EH (cell line): ENCODE measurements at places on chromosomes 7 and 10.
A peak's percentile ranks its signal among the peaks of the same experiment; 100 is the strongest.

- DNase-seq: no peak
Measured at GRCh38 chr10:117652228-117653169, 110.0 kb downstream of the EMX2 start.

- DNase-seq: no peak
Measured at GRCh38 chr7:116970238-116970910, 17.1 kb downstream of the ST7 start.

DNA sequence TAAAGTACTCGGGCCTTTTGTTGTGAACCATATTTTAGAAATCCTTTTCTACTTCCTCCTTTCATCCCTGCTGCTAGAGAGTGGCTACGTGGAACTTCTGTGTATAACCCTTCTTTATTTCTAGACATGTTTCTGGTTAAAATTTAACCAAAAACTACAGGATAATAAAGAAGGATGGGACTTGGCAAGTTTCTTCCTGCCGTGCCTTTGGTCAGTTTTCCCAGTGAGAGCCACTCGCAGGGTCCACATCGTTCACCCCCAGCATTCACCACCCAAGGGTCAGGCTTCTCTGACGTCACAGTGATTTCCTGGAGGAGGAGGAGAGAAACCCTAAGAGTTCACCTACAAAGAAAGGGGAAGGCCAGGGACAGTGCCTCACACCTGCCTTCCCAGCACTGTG is 45.4 kb downstream of the NKX6-2 start:
- DNase-seq: no peak

DNA sequence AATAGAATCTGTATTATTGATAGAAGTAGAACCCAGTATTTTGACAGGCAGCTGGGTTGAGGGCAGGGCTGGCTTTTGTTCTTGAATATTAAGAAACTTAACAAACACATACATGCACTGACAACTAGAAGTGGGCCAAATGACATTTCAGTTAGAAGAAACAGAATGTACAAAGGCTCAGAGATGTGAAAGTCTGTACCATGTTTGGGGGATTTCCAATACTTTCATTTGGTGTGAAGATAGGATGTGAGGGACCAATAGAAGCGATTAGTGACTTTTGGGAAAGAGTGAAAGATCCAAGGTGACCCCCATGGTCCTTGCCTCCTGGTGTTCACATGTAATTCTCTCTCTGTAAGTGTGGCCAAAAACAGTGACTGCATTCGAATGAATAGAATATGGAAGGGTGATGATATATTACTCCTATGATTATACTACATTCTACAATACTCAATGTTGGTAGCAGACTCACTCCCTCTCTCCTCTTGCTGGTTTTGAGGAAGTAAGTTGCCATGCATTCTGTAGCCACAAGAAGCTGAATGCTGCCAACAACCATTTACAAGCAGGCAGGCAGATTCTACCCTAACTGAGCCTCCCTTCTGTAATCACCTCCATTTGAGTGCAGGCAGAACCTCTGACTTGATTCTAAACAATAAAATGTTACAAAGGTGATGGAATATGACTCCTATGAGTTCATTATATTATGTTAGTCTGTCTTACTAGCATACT is 151.4 kb downstream of the TMEM168 start:
- no peak for DNase-seq

DNA sequence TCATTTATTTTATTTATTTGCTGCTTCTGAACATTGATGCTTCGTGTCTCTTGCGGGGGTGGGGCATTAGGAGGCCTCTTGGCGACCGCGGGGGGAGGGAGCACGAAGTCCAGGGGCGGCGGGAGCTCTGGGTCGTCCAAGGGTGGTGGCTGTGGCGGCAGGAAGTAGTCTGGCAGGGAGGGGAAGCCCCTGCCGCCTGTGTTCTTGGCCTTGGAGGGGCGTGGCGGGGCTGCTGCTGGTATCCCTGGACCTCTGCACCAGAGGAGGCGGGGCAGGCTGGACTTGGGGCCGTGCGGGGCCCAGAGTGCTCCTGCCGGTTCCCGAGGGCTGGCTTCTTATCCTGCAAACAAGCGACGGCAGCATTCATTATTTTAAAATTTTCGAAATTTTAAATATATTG is 70.5 kb upstream of the ABI1 start:
- no peak for DNase-seq

DNA sequence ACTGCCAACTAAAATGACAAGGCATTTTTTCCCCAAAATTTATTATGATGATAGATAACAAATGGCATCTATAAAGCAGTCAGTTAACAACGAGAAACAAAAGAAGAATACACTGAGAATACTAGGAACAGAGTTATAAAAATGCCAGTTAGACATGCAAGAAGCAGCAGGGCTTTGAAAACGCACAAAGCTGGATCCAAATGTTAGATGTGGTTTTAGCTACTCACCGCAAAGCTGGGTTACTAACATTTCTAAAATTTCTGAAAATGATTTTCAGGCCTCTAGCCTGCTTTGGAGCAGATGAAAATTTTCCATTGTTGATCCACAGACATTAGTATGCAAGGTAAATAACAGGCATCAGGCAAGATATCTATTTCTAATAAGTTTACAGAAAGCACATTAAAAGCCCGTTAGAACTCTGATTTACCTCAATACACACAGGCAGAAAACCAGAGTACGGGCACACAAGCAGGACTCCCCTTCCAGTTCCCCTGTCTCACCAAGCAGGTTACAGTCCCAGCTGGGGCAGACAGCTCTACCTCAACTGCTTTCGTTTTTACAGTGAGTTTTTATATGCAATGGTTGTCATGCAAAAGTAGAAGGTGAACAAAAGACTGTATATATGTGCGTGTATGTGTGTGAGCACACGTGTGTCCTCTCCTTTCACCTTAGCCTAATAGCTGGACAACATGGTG is 37.9 kb downstream of the GLI3 start:
- DNase-seq: peak; percentile 77

DNA sequence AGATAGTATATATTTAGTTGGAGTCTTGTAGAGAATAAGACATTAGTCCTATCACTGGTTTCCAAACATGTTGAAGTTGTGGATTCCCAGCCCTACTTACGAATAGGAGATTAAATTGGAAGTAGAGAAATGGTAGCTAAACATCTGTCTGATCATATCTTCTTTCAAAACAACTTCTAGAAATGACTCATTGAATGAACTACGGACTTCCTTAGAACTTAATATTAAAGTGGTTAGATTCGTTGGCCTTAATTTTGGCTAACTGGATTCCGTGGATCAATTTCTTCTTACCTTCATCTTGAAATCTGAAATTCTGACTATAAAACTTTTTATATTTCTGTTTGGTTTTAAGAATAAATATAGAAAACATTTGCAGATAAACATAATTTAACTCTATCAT is 3.4 kb downstream of the PHF14 start:
- no peak for DNase-seq

DNA sequence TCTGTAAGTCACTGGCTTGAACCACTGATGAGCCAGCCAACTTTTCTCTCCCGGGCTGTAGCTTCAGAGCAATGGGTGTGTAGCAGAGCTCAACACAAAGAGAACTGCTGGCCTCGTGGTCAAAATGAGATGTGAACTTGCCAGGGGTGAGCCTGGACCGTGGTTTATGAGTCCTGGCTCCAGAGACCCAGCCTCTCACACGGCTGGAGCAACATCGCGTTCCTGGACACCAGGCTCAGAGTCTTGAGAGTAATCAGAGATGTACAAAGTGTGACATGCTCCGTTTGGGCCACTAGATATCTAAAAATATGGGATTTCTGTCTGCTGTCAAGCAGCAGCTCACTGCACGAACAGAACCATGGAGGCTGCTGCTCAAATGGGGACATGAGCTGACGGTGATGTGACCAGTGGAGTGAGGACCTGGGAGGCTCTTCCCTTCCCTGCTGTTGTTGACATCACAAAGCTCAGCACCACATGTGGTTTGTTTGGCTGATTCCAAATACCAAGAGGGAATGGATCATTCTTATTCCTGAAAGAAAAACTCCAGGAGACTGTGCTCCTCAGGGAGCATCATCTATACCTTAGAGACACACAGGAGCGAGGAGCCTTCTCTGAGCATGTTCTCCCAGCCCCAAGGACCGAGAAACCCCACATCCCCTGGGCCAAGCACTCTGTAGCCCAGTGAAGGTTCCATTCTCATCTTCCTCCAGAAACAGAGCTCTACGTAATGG is 9.2 kb upstream of the SVIL start:
- DNase-seq: no peak

DNA sequence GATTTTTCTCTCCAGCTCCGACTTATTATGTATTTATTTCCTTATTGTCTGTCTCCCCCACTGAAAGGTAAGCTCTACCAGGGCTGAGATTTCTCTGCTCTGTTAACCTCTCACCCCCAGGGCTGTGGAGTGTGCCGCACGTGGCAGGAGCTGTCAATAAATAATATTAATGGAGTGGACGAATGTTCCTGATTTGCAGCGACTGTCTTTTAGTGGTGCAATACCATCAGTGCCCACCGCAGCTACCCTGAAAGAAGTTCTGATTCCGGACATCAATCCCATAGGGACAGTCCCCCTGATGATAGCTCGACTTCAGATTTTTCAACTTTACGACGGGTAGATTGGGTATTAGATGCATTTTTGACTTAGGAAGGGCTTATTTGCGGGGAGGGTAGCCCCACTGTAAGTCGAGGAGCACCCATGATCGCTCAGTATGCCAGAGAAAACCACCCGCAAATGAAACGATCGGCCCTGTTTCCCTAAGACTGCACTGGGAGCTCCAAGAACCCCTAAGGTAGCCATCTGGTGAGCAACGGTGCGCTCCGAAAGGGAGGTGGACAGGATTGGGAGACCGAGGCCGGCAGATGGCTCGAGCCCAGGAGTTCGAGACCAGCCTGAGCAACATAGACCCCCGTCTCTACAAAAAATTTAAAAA is 986 bp upstream of the PPP2R2D start:
- DNase-seq: no peak

DNA sequence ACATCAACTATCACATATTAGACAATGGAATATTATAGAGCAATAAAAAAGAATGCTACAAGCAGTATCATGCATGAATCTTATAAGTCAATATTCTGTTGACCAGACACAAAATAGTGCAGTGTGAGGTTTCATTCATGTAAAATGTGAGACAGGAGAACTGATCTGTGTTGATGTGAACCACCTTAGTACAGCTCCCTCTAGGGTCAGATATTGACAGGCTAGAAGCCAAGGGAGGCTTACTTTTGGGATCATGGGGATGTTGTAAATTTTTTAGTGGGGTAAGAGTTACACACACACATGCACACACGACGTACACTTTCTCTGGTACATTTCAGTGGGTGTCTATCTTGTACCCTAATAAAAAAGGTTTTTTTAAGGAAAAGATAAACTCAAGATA is 231.6 kb upstream of the FOXK1 start:
- DNase-seq: no peak

DNA sequence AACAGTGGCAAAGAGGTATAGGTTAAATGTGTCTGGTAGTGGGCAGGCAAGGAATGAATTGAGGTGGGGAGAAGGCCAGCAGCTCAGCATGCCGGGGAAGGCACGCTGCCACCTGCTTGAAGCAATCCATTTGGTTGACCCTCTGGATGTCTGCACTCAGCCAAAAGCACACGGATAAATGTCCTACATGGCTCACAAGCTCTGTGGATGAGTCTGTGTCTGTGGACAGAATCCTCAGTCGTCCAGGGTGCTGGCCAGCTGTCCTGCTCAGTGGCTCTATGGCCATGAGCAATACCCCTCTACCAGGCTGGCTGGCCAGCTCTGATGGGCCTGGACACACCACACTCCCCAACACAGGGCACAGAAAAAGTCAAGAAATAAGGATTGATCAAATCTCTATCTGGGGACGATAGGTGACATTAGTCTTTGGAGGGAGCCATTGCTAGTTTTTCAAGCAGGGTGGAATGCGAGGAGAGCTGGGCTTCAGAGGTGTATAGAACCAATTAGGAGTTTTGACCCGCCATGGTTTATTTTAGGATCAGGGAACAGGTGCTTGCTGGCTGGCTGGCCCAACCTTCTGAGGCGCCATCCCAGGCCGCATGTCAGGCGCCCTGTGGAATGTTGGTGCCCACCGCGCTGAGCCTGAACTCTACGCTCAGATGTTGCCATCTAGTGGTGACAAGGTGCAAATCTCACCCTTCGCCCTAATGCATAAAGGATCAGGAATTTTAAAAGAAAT is 493.4 kb downstream of the TNS3 start:
- DNase-seq: peak; percentile 74

- DNase-seq: no peak
Measured at GRCh38 chr7:11748884-11749283, 83.1 kb downstream of the THSD7A start.

GRCh38 chr10:18261063-18261610 is 120.9 kb downstream of the CACNB2 start:
- no peak for DNase-seq

- DNase-seq: no peak
Measured at GRCh38 chr10:43064331-43065075, 12.4 kb upstream of the RET start.

- no peak for DNase-seq
Measured at GRCh38 chr7:11415101-11415500, 416.9 kb downstream of the THSD7A start.

- no peak for DNase-seq
Measured at GRCh38 chr7:123070702-123071286, 75.3 kb upstream of the TAS2R16 start.

DNA sequence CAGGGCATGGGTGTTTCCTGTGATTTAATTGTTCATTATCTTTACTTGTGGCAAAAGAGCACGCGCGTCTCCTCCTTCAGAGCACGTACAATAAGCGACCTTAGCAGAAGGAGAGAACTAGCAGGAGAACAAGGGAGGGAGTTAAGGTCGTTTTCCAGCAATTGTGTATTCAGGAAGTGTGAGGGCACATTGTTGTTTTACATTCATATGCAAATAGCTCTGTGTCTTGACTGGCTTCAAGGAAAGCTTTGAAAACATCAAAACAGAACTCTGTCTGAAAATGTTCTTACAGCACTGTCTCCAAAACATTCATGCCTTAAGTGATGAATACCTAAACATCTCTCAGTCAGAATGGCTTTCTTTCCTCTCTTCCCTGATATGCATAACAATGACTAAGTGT is 499.1 kb downstream of the ACTR3B start:
- no peak for DNase-seq

- no peak for DNase-seq
Measured at GRCh38 chr10:128973221-128973620, 493.8 kb upstream of the MGMT start.

GRCh38 chr10:96439725-96440124 is 74.0 kb downstream of the TLL2 start:
- no peak for DNase-seq

GRCh38 chr10:84531396-84531795 is 203.0 kb downstream of the CCSER2 start:
- DNase-seq: peak; percentile 41

DNA sequence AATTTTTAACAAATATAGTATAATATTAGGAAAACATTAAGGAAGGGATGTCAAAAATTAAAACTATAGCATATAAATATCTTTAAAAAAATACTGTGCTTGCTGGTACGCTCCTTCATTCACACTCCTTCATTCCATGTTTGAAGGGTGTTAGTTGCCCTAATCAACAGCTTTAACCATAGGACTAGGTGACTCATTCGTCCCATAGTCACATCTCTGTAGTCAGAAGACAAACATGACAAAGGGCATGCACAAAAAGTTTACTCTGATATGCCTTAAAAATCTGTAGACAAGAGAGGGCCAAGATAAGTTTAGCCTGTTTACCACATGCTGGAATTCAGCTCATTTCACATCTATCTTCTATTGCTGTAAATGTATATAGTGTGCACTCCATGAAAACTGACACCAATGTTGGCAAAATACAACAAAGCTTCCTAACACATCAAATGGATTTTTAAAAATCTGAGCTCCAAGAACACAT is 646 bp downstream of the FAM13C start:
- peak; percentile 3 for DNase-seq
